Skin of body (tissue), 3 donors: ENCODE measurements at places on chromosomes 1 and 21.

GRCh38 chr1:26015358-26015757 lies 6.2 kb upstream of the EXTL1 start:
- DNase-seq = no peak

DNA sequence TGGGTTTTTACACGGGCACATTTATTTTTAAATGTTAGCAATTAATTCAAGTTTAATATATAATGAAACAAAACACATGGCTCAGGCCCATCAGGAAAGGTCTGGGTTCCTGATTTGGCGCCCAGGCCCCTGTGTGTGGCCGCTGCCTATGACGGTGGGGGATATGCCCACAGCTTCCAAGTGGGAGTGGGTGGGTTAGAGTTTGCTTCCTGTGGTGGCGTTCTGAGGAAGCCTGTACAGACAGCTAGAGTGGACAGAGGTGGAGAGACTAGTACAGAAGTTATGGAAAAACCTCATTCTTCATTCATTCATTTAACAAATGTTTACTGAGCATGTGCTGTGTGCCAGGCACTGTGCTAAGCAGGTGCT lies 22.4 kb upstream of the EPS8L3 start:
- DNase-seq = no peak

DNA sequence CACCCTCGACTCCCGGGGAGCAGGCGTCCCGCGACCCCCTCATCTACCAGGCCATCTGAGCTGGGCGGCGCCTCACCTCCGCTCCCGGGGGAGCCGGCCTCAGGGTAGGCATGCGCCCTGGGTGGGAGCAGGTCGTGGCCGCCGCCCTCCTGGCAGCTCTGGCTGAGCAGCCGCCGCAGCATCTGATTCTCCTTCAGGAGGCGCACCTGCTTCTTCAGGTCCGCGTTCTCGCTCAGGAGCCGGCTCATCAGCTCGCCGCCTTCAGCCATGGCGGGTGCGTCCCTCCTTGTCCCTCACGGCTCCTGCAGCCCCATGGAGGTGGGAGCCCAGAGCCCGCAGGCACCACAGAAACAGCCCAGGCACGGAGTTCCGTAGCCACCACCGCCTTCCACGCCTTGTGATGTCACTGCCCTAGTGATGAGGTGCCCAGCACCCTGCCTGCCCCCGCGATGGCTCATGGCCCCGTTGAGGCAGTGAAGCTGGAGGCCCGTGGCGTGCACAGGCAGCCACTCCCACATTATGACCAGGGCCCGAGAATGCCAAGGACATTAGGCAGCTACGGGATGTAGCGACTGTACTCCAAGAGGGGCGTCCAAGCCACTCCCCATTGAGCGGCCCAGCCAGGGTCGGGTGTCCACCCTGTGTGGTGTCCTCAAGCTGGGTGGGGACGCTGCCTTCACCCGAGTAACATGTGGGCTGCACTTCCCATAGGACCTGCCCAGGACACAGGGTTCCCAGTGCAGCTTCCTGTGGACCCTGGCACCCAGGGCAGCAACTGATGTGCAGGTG lies 1.5 kb downstream of the SPATC1L start:
- no peak for DNase-seq

DNA sequence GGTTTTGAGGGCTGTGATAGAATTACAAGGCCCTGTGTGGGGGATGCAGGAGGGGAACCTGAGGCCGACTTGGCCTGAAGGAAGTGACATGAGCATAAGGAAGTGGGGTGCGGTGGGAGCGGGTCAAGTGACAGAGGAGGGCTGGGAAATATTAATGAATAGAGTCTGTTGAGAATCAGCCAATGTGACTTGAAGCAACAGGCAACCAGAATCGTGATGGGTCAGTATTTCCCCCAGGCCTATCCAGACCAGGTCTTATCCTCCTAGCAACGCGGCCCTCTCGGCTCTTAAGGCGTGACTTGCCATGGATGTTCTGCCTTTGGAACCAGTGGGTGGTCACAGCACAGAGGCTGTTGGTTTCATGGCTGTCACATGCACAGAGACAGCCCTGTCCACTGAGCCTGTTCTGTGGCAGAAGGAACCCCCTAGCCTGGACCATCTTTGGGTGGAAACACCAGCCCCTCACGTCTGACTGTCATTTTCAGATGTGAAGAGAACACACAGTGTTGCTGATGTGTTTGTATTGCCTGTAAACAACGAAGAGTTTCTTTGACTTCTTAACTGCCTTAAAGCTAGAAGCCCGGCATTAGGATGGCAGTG lies 468.8 kb downstream of the CAMTA1 start:
- no peak for DNase-seq

GRCh38 chr1:173356191-173356762 lies 120.9 kb upstream of the PRDX6 start:
- no peak for DNase-seq

DNA sequence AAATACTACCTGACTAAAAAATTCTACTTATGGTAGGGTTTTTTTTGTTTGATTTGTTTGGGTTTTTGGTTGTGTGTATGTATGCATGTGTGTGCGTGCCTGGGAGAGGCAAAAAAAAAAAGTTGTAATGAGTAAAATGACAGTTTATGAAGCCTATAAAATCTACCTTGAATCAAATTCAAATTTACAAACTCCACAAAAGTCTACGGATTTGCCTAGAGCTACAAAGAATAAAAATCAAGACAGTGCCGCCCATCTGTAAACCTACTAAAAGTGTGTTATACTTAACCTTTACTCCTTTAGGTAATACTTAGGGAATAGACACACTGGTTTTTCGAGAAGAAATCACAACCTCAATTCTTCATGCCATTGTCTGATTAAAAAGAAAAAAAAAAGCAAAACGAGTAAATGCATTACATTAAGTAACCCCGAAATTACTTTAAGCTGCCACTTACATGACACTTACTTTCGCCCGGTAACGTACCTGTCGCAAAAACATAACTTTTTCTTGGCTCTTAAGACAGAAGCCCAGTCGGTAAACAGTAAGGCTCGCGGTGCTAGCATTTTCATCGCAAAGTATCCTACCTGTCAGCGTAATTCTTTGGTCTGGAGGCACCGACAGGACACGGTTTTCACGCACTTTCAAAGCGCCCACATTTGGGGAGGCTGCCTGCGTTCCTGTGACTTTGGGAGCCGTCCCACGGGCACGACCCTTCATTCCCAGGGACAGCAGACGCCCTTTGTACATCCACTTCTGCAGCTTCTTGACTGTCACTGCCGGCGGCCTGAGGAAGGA lies 951 bp downstream of the SYDE2 start:
- no peak for DNase-seq

DNA sequence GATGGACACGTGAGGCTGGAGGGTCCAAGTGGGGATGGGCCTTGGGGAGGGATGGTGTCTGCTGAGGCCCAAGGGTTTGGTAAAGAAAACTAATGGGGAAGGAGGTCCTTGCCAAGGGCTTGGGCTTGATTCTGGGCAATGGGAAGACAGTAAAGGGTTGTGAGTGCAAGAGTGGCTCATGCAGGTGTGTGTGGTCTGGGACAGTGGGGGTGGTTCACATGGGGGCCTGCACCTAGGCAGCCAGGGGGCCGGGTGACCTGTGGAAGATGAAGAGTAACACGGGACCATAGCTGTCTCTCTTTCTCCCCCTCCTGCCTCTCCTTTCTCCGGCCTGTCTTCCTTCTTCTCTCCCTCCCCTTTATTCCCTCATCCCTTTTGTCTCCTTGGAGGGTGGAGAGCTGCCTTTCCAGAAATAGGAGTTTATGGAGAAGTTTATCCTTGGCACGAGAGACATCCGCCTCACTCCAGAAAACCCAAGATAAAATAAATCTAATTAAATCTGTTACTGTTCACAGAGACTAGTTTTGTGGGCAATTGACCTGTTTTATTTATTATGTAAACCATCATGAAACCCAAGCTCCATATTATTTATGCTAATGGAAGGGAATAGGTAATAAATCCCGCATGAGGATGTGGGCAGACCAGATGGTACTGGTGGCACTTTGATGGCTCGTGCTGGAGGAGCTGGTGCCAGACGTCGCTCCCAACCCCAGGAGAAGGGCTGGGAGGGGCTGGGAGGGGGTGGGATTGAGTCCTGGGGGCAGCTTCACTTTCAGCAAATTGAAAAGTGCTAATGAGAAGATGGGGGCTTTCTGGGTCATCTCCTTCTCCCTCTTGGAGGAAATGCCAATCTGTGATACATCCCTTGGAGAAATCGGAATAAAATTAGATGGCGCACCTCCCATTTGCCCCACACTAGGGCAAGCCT lies 272.9 kb upstream of the CSF3R start:
- DNase-seq = no peak

DNA sequence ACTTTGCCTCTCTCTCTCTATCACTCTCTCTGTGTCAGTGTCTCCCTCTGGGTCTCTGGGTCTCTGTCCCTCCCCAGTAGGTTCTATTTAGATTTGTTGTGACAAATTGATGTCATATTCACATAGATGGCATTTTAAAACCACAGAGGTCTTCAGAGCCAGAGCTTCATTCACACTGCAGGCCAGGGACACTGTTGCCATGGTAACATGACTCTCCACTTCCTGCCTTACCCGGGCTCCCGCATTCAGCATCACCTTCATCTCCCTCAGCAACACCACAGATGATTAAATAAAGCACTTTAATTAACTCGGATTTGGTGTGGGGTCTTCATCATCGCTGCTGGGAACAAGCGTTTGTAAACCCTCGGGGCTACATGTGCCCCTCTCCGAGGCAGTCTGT lies 132.6 kb downstream of the ETS2 start:
- no peak for DNase-seq

GRCh38 chr1:101262630-101263348 lies 26.0 kb downstream of the S1PR1 start:
- no peak for DNase-seq

GRCh38 chr1:192849011-192849410 lies 40.2 kb downstream of the RGS2 start:
- DNase-seq = no peak

- DNase-seq = no peak
Observed at GRCh38 chr1:30719406-30720270, 3.7 kb downstream of the MATN1 start.

GRCh38 chr1:86696522-86696921 lies 7.9 kb upstream of the SH3GLB1 start:
- DNase-seq = no peak

GRCh38 chr1:157158967-157159366 lies 20.8 kb upstream of the ETV3 start:
- no peak for DNase-seq

- DNase-seq = no peak
Observed at GRCh38 chr1:14626869-14627607, 28.6 kb downstream of the KAZN start.

DNA sequence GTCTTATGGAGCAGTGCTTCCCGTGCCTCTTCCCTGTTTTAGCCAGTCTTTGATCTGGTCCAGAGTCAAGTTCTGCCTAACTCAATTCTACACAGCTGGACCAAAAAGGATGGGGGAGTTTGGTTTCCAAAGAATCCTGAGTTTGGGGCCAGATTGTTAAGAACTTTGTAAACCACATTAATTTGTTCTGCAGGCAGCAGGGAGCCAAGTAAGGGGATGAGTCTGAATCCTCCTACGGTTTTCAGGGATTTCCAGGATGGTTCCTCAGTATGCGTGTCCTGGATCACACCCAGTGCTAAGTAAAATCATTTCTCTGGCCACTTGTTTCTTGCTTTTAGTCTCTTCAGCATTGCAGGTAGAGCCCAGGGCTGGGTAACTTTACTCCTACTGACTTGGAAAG lies 26.1 kb upstream of the GJA5 start:
- no peak for DNase-seq

GRCh38 chr1:53580009-53580400 lies 120.8 kb downstream of the DMRTB1 start:
- DNase-seq = no peak

- DNase-seq = no peak
Observed at GRCh38 chr1:206704226-206704625, 19.5 kb downstream of the MAPKAPK2 start.

- peak; percentile 25 for DNase-seq
Observed at GRCh38 chr1:201309416-201309815, 26.1 kb downstream of the PKP1 start.

DNA sequence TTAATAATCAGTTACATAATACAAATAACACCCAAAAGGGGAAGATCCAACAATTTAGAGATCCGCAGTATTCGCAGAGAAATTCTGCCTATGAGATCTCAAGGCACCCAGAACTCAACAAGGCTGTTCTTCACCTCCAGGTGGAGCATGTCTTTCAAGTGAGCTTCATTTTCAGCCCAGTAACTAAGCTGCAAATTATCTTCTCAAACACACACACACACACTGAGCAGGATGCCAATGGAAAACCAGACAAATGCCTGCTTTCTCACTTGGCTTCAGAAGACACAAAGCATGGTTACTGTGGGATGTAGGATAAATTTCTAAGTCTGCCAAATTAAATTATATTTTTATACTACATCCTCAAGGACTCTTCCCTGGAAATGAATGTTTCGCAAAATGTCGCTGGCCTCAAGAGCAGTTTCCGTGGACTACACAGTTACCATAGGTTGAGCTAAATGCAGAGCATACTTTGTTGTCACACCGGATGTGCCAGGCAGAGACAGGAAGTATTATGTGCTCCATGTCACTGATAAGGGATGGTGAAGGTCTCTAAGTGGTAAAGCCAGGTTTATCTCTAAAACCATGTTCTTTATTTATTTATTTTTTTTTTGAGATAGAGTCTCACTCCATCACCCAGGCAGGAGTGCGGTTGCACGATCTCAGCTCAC lies 30.3 kb downstream of the UBR4 start:
- DNase-seq = no peak

DNA sequence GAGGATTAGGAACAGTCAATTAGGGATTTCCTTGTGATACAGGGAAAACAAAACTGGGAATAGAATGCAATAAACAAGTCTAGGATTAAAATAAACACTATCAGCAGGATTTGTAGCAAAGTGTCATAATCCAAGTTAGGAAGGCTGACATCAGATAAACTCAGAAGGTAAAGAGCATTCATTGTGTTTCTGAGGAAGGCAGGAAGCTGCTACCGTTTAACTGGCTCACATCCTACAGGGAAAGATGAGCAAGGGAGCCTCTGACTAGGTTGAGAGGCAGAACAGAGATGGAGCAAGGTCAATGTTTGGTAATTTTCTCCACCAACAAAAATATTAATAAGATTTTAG lies 124.7 kb downstream of the POU2F1 start:
- DNase-seq = no peak

GRCh38 chr21:18646116-18646515 lies 242.5 kb upstream of the TMPRSS15 start:
- no peak for DNase-seq

DNA sequence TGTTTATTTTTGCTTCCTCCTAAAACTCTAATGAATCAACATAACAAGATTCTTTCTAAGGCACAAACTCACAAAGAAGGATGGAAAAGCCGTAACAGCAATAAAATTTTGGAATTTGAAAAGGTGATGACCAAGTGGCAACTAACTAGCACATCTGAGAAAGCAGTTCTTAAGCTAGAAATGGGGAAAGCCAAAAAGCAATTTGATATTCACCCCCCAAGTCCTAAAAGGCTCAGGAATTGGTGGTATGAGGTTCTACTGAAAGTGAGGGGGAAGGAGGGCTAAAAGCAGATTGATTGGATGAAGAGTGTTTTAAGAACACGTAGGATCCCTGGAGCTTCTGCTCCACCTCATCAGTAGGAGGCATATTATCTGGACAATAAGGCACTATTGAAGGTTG lies 43.4 kb upstream of the FBXO28 start:
- DNase-seq = no peak
